Stimulated activated CD8-positive, alpha-beta memory T cell treated with anti-CD3 and anti-CD28 coated beads, Interleukin-4, amount 100 ng/mL, for 24 hours (primary cell): ENCODE measurements at places on chromosomes 11 and 22.

DNA sequence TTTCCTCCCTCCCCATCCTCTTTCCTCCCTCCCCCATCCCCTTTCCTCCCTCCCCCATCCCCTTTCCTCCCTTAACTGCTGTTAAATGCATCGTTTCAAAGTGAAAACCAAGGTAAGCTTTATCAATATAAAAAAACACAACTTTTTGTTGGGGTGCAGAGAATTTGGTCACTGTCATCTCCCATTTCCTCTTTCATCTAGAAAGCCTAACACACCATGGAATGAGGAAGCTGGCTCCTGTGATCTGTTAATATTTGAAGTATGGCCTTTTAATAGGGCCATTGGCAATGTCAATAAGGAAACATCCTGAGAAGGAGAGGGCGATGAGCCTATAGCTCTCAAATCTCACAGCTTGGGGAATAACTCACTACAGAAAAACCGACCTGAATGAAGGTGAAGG, 7.0 kb downstream of the EXPH5 start:
- no peak for DNase-seq

DNA sequence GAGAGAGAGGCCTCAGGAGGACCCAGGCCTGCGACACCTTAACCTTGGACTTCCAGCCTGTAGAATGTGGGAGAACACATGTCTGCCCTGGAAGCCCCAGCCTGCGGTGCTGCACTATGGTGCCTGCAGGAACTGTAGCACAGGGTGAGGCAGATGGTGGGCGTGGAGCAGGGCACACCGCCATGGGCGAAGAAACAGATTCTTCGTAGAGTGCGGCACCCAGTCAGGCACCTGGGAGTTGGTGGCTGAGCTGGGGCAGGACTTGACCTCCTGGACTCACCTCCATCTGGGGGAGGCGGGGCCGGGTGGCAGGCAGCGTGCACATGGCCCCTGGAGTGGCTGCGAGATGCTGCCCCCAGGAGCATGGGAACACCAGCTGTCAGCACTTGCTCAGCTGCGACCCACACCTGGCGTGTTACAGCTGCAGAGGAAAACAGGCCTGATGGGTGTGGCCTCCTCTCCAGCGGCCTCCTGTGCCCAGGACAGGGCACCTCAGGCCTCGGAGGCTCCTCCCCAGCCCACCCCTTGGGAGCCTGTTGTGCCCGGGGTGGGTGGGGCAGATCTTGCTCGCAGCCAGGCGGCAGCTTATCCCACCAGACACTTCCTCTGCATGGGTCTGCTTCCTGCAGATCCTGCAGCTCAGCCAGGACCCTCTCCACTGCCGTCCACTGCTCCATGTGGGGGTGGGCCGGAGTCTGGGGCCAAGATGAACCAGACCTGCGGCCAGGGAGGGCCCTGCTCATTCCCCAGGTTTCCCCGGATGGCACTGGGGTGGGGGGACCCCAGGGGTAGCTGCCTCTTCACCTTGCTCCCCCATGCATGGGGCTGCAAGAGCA, 80.4 kb downstream of the MYEOV start:
- DNase-seq = no peak

GRCh38 chr11:78403781-78404180, 13.8 kb downstream of the GAB2 start:
- DNase-seq = no peak

DNA sequence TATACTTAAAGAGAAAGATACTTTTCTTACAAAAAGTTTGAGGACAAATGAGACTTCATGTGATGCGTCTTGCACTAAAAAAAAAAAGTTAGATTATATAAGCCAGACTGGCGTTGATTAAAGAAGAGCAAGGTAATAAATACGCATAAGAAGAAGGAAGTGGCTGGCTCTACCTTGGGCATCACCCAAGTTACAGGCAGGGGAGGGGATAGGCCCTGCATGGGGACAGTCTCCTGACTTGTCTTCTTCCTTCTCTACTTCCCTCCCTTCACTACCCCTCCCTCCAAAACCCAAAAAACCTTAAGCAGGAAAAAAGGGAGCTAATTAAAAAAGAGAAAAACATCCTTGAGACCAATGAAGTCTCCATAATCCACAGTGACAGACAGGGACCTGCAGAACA, 22.3 kb upstream of the TMA7B start:
- DNase-seq = no peak

DNA sequence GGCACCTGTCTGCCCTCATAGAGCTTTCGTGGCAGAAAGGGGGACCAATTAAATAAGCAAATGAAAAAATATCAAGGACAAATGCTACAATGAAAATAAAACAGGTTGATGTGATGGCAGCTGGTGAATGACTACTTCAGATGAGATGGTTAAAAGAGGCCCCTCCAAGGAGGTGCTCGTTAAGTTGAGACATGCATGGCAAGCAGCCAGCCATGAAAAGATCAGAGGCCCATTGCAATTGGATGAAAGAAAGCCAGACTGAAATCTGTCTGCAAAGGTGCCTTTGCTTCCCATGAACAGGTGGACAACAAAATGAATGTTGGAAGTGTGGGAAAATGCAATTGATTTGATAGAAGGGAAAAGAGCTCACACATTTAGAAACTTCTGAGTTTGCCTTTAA, 848 bp upstream of the TRPC6 start:
- DNase-seq = no peak

- DNase-seq = no peak
Observed at GRCh38 chr11:114243461-114244372, 52.5 kb upstream of the NNMT start.

DNA sequence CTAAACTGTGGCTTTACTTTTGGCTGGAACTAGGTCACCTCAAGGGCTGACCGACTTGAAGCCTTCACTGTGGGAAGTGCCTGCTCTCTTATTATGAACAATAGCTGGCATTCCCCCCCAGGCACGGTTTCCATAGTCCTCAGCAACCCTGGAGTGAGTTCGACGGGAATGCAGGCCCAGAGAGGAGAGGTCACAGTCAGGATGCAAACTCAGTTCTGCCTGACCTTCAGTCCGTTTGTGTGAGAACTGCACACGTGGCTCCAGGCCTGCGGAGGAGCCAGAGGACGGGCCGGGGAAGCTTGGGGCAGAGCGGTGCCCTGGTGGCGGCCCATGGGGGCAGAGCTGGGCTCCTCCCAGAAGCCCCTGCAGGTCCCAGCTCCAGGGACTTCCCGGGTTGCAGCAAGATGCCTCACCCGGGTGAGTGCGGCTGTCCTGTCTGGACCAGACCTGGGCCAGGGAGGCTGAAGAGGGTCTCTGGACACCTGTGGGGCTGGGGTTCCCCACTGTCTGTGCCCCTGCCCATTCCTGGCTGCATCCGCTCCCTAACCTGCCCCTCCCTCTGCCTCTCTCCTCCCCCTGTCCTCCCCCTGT, 17.2 kb downstream of the SLC25A18 start:
- no peak for DNase-seq

DNA sequence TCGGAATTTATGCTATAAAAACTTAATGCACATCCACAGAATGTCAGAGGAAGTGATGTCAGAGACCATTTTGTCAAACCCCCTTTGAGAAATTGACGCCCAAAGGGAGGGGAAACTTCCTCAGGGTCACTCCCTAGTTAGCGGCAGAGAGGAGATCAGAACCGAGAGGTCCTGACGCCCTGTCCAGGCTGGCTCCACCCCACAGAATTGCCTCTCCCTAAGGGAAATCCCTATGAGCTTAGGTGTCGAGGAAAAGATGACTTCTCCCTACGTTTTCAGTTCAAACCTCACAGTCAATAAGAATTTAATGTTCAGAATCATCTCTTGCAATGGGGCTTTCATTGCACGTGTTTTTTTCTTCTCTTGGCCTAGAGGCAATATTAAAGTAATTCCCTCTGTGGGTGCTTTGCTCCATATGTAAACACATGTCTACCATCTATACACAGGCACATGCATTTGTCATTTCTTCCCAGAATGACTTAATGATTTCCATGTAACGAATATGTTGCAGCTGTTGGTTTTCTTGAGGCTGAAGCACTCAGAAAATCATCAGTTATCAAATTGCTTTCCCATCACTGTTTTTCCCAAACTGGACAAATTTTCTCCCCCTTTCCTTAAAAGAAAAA, 148.7 kb upstream of the TIMP3 start:
- DNase-seq = no peak

- no peak for DNase-seq
Observed at GRCh38 chr11:32231909-32232493, 141.1 kb downstream of the RCN1 start.

- DNase-seq = no peak
Observed at GRCh38 chr11:32184723-32185376, 94.0 kb downstream of the RCN1 start.

- DNase-seq = no peak
Observed at GRCh38 chr22:31622980-31623379, 39.0 kb downstream of the PISD start.

DNA sequence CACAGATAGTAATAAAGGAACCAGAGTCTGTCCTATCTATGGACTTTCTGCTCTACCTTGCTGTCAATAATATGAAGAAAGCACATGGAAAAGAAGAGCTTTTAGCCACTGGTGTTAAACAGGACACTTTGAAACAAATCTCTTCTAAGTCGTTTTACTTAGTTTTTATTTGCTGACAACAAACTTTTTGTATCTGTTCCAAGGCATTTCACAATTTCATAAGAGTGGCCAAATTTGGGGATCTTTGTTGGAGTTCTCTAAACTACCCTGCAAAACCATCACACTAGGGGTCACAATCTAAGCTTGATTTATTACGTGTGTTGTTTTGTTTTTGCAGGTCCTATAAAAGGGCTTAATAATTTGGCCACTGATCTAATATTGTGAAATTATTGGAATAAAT, 54.4 kb downstream of the BBOX1 start:
- no peak for DNase-seq

DNA sequence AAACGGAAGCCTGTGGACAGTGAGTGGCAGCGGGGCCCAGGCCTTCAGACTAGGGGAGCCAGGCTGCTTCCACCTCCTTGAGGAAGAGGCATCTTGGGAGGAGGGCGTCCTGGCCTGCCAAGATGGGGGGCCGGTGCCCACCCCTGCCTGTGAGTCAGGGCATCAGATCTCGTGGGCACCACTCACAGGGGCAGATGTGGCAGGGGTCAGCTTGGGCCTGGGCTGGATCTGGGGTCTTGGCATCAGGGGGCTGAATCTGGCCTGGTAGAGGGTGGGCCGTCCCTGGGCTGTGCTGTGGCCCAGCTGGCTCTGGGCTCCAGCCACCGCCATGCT, 24.1 kb upstream of the TH start:
- DNase-seq = no peak

DNA sequence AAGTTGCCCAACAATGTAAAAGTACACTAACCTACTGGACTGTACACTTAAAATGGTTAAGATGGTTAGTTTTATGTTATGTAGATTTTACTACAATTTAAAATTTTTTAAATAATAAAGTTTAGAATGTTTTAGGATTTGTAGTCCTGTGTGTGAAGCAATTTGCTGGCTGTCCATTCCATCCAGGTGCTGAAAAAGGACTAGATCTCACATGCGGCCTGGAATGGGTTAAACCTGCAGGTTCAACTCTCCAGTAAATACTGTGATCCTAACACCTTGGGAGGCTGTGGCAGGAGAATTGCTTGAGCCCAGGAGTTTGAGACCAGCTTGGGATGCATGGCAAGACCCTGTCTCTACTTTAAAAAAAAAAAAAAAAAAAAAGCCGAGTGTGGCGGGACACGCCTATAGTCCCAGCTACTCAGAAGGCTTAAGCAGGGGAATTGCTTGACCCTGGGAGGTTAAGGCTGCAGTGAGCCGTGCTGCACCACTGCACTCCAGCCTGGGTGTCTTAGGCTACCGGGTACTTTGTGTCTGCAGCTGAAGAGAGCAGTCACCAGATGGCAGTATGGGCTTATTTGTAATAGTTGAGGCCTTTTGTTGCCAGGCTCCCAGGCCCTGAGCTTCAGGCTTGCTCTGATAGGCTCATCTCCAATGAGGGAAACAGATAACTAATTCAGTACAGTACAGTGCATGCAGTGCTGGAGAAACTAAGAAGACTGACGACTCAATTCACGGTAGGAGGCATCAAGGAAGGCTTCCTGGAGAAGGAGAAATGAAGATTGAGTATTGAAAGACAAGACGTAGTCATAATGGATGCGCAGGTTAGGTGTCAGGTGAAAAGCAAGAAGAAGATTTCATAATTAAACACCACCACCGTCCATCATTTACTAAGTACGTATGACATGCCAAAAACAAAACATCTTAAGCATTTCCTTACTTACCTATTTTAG, 64.7 kb upstream of the ASPHD2 start:
- DNase-seq = peak; percentile 16

GRCh38 chr22:17726928-17727897, 47.1 kb downstream of the BID start:
- no peak for DNase-seq

DNA sequence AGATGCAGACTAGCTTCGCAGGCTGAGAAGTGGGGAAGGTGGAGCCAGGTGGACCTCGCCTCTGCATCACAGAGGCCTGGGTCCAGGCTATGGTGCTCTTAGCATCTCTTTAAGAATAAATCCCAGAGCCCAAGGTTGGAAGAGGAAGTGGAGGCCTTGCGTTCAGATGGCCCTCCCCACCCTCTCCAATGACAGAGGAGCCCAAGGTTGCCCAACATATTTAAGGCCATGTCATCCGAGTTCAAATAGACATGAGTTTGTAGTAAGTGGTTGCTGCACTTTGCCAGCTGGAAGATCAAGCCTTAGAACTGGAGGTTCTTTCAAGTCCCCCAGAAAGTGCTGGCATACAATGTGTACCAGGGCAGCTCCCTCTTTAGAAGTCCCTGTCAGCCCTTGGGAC, 47.1 kb upstream of the HORMAD2 start:
- DNase-seq = no peak

DNA sequence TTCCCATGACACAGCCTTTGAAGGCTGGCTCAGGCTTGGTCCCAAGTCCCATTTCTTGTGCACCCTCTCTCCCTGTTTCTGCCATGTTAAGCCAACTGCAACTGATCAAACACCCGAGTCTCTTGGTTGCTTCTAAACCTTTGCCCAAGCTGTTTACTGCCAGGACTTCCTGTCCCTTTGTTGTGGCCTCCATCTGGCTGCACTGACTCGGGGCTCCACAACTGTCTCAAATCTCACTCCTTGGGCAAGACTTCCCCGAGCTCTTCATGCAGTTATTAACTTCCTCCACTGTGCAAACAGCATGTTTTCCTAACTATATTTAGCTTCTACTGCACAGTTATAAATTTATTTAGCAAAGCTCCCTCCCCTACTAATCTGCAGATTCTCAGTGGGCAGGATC, 4.3 kb downstream of the VPREB1 start:
- DNase-seq = no peak

- no peak for DNase-seq
Observed at GRCh38 chr22:49261616-49262015, 566.1 kb downstream of the BRD1 start.

- DNase-seq = no peak
Observed at GRCh38 chr11:118635642-118636041, 28.2 kb downstream of the PHLDB1 start.

GRCh38 chr11:126587541-126587940, 232.1 kb downstream of the ST3GAL4 start:
- DNase-seq = no peak

DNA sequence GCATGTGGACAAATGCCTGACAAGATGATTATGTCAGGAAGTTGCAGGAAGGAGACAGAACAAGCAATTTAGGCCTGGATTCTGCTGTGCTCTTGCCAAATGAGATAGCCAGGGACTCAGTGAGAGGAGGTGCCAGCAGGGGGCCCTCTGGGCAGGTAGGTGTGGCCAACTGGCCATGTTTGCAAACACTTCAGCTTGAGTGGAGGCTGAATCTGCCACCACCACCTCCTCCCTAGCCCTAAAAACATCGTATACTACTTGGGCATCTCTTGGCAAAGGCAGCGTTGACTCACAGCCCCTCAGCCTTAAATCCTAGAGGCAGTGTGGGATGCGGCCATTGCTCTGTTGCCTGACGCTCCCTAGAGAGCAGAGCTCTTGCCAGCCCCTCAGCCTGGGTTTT, 95.1 kb upstream of the PLET1 start:
- no peak for DNase-seq

GRCh38 chr11:19429108-19429760, 188.5 kb upstream of the E2F8 start:
- no peak for DNase-seq
